ENCODE measurements at places on chromosomes 2 and 18.

GRCh38 chr2:118223511-118223991 is 135.3 kb downstream of the INSIG2 start:
- DNase-seq = no peak

- DNase-seq = no peak
These were observed 109.0 kb upstream of the SLC35G4 start for GRCh38 chr18:11500153-11501122.

DNA sequence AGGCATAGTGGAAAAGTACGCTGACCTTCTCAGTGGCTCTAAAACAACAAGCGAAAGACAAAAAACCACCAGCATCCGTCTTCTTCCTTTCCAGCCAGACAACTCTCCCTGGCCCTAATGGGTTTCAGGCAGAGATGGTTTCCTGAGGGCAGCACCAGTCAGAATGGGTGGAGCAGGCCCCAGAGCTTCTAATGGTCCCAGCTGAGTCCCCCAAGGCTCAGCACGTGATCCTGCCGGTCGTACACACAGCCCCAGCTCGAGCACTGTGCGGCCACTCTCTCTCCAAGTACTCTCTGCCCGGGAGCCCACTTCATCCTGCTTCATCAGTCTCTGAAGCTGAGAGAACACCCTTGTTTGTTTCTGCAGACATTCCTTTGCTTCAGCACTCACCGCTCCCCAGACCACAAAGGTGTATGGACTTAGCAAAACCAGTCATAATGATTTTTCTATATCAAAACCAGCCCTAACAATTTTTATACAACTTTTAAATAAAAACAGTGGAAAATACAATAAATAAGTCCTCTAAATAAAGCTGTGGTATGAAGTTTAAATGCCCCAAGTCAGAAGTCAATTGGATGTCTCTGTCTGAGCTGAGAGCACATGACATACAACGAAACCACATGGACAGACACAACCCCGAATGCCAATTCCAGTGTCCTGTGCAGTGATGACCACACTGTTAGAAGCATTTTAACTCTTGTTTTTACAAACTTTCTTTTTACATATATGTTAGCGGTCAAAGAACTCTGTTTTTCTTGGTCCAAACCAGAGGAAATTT is 63.9 kb downstream of the PARD6G start:
- no peak for DNase-seq

DNA sequence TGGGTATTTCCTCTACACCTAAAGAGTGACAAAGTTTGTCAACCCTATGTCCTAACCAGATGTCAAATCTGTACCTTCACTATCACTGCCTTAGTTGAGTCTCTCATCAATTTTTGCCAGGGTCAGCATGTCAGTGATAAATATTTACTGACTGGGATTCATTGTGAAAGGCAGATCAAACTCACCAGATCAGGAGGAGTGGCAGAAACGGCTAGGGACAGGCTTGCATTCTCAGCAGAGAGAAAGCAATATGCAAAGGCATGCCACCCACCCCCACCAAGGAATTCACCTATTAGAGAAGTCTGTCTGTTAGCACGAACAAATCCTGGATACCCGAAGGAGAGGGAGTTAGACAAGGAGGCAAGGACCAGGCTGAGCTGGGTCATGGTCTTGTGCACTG is 62.6 kb downstream of the PTPN2 start:
- DNase-seq = no peak

- DNase-seq = no peak
These were observed 19.4 kb upstream of the ZSWIM2 start for GRCh38 chr2:186868344-186868743.

GRCh38 chr2:176613323-176613987 is 344.2 kb downstream of the MTX2 start:
- DNase-seq = no peak

GRCh38 chr2:207231106-207231865 is 65.5 kb upstream of the KLF7 start:
- DNase-seq = no peak

GRCh38 chr18:13318731-13319501 is 100.4 kb downstream of the LDLRAD4 start:
- no peak for DNase-seq

GRCh38 chr2:226674123-226674522 is 125.5 kb downstream of the IRS1 start:
- no peak for DNase-seq

DNA sequence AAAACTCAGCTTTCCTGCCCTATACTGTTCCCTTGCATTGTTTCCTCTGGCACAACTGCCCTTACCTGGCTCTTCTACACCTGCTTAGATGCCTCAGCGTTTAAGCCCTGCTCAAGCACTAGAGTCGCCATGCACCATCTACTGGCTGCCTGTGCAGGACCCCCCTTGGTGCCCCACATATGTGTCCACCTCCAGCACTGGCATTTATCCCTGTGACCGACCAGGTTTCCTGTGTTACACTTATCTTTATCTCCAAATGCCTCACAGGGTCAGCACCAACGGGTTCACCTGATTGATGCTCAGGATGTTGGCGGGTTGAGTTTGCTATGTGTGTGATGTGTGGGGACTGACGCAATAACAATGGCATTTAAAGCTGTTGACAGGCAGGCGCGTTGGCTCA is 177.5 kb downstream of the TMEM18 start:
- DNase-seq = no peak

DNA sequence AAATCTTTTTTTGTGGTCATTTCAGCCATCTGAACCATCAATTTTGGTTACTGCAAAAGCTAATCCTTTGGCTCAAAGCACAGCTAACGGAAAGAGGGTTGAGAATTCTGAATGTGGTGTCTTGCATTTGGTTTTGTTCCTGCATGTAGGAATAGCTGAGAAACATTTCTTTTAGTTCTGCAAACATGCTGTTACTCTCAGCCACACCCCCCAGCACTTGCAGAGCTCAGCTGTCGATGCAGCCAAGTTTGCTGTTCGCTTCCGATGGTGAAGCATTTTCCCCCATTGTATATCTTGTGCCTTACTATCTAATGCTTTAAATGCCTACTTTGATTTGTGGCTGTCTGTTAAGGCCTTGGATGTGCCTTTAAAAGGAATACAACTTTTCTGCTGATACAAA is 294.9 kb upstream of the FANCL start:
- no peak for DNase-seq

GRCh38 chr2:5385596-5385995 is 306.6 kb upstream of the SOX11 start:
- no peak for DNase-seq

GRCh38 chr2:136582628-136583205 is 182.6 kb upstream of the THSD7B start:
- DNase-seq = peak; percentile 54

GRCh38 chr2:59655809-59656208 is 897.6 kb downstream of the BCL11A start:
- no peak for DNase-seq

DNA sequence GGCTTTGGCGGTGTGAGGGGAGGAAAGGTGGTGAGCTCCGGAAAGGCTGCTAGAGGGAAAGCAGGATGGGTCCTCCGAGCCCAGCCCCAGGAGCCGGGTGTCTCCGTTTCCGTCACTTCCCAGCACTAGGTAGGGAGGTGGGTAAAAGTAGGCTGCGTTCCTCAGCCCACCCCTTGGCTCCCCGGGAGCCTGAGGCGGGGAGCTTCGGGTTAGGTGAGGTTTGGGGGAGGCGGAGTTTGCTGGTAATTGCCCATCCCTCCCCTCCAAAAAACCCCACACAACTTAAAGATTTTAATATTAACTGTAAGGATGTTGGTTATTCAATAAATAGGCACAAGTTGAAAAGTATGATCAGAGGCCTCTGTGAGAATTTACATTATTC is 552 bp upstream of the ATF2 start:
- DNase-seq = no peak

- no peak for DNase-seq
These were observed 169.1 kb upstream of the KLF7 start for GRCh38 chr2:207334624-207335371.
